Progenitor cell of endocrine pancreas (in vitro differentiated cells): ENCODE measurements at places on chromosomes 13 and 19.

DNA sequence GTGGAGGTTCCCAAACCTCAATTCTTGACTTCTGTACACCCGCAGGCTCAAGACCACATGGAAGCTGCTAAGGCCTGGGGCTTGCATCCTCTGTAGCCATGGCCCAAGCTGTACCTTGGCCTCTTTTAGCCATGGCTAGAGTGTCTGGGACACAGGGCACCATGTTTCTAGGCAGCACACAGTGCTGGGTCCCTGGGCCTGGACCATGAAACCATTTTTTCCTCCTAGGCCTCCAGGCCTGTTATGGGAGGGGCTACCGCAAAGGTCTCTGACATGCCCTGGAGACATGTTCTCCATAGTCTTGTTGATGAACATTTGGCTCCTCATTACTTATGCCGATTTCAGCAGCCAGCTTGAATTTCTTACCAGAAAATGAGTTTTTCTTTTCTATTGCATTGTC lies 701.4 kb downstream of the FGF9 start:
- DNase-seq = no peak

DNA sequence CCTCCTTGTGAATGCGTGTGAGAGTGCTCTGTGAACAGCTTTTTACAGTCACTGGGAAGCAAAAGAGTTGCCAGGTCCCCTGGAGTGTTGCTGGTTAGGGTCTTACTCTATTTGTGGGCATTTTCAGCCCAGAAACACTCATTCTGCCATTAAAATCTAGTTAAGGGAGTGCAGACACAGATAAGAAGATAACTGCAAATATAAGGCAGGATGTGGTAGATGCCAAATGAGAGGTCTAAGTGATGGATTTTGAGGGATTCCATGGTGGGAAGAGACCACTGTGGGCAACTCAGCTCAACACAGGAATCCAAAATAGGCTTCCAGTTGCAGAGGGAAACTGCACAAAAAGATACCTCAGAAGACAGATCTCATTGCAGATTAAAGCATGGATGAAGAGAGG lies 54.5 kb upstream of the KL start:
- DNase-seq = no peak

GRCh38 chr13:98143601-98144026 lies 720 bp downstream of the FARP1 start:
- no peak for DNase-seq

GRCh38 chr13:50587645-50588373 lies 255.7 kb downstream of the DLEU7 start:
- no peak for DNase-seq

DNA sequence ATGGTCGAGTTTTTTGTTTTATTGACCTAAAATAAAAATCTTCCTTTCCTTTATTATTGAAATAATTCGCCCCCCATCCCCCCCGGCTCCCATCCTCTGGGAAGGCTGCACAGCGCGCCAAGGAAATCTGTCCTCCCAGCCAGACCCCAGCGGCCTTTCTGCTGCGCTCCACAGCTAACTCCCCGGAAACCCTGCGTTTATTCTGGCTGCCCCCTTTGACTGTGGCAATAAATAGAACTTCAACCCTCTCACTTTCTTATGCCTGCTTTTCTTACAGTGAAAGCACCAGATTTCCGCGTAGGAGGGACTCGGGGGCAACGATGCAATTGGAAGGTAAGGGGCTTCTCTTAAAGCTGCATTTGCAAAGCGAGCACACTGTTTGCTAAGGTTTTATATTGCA lies 9.7 kb upstream of the C19orf12 start:
- DNase-seq = no peak

- peak; percentile 52 for DNase-seq
Observed at GRCh38 chr19:48190288-48190884, 19.9 kb downstream of the ZSWIM9 start.

DNA sequence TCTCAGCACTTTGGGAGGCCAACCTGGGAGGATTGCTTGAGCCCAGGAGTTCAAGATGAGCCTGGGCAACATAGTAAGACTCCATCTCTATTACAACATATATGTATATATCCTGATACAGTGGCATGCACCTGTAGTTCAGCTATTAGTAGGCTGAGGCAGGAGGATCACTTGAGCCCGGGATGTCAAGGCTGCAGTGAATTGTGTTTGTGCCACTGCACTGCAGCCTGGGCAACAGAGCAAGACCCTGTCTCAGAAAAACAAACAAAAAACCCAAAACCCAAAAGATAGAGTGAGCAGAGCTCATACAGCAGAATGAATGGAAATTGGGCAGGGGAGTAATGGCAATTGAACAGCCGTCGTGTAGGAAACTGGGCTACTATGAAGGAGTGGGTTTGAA lies 17.3 kb upstream of the SHKBP1 start:
- DNase-seq = no peak

DNA sequence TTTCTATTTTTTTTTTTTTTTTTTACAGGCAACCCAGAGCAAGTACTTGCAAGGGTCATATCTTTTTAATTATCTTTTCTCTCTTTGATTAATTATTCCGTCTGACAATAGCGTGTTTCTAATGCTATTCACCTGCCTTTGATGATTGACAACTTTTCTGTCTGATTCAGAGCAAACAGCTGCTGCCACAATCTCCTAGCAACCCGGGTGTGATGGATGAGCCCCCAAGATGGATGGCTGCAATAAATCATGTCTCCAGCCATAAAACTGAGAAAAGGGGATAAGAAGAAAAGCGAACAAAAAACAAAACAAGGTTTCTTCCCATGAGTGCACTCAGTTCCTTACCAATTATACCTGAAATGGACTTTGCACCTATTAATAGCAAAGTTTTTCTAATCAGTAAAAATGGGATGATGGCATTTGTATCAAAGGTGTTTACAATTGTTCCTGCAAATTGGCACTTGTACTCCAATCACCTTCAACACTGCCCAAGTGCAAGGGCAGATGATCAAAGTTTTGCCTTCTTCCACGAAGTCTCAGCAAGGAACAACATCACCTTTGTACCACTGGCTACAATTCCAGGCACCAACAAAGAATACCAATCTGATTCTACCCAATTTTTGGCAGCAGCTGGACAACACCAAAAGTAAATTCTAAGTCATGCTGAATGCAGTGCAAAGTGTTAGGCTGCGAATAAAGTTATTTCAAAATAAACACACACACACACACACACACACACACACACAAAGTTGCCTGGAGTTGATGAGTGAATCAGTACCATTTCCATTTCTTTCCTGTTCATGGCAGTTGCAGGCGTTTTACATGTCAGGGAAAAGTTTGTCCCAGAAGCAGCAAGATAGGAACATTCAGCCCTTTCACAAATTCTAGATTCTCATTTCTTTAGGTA lies 12.0 kb downstream of the TSHZ3 start:
- DNase-seq = no peak

DNA sequence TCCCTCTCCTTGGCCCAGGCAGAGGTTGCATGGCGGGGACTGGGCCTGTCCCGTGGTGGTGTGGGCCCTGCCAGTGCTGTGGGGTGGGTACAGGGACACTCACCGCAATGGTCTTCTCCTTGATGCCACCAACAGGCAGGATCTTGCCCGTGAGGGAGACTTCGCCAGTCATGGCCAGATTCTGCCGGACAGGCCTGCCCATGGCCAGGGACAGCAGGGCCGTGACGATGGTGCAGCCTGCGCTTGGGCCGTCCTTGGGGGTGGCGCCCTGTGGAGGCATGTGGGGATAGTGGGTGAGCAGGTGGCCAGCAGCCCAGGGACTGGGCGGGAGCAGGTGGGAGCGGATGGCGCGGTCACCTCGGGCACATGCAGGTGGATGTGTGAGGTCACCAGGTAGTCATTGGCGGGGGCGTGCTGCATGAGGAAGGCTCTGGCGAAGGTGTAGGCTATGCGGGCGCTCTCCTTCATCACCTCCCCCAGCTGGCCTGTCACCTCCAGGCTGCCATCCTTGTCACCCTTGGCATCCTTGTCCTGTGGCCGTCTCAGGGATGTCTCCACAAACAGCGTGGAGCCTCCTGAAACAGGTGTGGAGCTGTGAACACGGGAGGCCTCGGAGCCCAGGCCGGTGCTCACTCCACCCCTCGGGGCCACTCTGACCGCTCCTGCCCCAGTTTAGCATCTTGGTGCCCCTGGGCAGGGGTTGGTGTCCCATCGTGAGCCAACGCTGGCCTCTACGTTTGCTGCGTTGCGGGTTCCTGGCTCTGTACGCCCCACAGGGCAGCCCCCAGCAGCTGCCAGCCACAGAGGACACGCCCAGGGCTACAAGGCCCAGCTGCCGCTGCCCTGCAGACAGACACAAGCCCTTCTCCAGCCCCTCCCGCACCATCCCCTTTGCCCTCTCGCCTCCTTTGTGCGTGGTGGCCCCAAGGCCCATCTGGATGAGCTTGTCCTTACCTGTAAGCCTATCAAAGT lies 3.4 kb downstream of the RPL36 start:
- DNase-seq = no peak

GRCh38 chr13:66137384-66137783 lies 1092.8 kb downstream of the PCDH9 start:
- no peak for DNase-seq

GRCh38 chr13:83340170-83340569 lies 542.1 kb downstream of the SLITRK1 start:
- DNase-seq = no peak
